ENCODE measurements at places on chromosomes 2 and 18.

DNA sequence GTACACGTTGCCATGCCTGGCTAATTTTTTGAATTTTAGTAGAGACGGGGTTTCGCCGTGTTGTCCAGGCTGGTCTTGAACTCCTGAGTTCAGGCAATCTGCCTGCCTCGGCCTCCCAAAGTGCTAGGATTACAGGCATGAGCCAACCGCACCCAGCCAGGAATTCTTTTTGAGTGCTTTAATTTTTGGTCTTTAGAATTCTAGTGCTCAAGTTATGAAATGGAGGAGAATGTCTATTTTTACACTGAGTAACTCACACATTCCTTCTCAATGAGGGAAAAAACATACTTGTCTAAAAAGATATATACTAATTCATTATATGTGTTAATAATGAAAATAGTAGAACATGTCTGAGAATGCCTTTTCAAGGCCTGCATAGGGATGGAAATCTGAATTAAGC, 8.5 kb downstream of the ZNF396 start:
- no peak for DNase-seq

DNA sequence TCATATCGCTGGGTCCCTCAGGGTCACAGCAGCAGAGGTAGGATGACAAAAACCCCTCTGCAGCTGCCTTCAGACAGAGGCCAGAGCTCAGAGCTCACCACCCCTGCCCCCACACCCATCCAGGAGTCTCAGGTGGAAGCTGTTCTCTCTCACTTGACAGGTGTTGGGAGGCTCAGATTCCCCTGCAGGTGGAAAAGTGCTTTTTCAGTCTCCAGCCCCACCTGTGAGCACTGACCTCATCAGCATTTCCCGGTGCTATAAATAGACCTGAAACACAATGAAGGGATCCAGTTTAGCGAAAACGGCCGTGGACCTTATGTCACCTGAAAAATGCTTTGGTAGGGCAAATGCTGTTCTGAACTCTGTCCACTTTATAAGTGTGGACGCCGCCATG, 254.9 kb downstream of the NDUFA10 start:
- DNase-seq, result no peak

- no peak for DNase-seq
These were observed 153.2 kb downstream of the NEDD4L start for GRCh38 chr18:58196881-58197872.

- DNase-seq, result no peak
These were observed 135.0 kb upstream of the PKDCC start for GRCh38 chr2:41912776-41913175.

DNA sequence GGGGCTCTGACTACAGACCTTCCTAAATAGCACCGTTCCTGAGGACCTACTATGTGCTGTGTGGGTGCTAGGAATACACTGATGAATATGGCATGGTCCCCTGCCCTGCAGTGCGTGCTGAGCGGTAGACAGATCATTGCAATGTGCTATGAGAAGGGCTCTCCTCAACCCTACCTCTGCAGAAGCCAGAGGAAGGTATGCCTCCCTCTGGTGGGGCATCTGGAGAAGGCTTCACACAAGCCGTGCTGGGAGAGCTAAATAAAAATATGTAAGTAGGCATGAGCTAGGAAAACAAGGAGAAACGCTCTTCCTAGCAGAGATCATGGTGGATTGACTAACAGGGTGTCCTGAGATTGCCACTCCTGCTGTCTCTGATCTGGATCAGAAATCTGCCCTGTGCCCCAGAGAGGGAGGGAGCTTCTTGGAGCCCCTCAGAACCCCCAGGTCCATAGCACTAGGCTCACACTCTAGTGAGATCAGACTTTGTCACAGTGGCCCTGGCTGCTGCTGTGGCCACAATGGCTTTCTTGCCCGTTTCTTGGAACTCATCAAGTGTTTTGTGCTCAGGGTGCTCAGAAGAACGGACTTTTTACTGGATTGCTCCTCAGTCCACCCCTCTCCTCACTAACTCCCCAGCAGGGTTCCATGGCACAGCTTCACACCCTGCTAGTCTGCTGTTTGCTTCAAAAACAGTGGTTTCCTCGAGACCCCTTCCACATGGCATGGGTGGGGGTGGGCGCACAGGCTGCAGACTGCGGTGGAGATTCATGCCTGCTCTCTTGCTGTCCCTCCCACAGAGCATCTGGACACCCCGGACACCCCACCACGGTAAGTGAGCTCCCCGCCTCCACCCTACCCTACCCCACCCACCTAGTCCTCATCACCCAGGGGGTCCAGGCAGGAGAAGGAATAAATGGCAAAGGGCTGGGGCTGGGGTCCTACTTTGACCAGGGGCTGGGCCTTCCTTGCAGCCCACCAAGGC, 14.2 kb downstream of the SIGLEC15 start:
- no peak for DNase-seq

- DNase-seq, result no peak
These were observed 134.5 kb downstream of the CLIP4 start for GRCh38 chr2:29249666-29250253.

DNA sequence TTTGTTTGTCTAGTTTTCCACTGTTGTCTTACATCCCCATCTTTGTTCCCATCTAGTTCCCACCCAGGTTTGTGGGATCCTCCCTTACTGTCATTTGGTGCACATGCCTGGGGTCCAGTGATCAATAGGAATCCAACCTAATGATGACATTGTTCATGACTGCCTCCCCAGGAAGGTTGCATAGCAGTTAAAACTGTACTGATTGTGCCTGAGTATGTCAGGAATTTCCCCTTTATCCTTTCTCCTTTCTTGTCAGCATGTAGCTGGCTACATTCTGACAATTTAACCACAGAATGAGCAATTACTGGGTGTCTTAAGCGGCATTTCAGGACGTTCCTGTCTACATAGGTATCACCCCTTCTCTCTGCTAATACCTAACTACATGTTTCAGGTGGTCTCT, 653.0 kb downstream of the CNTNAP5 start:
- no peak for DNase-seq

DNA sequence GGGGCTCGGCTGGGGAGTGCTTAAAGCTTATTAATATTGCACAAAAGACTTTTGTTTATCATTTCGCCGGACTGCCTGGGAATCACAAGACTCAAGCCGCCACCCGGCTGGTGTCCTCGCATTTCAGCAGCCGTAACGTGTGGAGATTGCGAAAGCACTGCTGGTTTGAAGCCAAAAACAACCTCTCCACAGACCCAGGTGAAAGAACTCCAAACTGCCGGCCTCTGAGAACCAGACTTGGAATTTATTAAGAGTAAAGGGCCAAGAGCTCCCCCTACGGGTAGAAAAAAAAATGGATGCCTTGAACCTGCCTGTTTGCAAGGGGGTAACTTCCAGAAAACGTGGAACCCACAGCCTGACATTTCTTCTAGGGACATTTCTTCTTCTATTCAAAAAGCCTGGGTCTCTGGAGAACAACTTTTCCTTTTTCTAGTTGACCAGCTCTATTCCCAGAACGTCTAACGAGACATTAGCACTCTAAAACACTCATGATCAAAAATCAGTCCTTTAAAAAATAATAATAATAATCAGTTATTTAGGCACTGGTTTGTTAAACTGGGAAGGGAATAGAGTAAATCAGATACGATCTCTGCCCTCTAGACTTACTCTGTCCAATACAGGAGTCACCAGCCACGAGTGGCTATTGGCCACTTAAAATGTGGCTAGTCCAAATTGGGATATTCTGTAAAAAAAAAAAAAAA, 216.3 kb downstream of the C1D start:
- DNase-seq, result peak; percentile 84

- no peak for DNase-seq
These were observed 213.4 kb downstream of the PTH2R start for GRCh38 chr2:208619993-208620392.

DNA sequence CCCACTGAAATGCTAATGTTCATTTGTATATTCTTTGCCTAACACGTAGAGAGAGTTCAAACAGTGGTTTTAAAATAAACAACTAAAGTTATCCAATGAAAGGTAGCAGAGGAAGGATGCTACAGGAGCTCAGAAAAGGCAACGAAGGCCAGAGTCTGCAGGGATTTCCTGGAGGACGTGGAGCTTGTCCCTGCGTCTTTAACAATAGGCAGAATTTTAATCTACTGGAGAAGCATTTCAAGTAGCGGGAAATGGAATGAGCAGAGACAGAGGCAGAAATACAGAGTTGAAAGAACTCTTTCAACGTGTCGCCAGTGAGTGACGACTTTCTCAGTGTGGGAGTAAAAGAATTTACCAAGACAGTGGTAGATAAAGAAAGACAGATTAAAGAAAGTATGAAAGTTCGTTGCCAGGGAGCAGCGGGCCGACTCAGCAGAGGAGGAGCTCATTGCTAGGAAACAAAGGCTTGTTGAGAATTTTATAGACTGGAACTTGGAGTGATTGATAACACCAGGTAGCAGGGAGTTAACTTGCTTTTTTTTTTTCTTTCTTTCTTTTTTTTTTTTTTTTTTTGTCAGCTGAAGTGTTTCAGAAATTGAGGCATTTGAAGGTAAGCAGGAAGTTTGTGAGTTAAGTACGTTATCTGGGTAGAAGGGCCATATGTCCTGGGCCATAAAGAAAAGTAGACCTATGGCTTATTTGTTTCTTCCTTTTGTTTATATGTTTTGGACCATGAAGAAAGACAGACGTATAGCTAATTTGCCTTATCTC, 625 bp upstream of the NBAS start:
- no peak for DNase-seq

GRCh38 chr2:183390109-183390508, 265.9 kb downstream of the NUP35 start:
- DNase-seq, result no peak

GRCh38 chr2:215138479-215138878, at the start of gene ABCA12:
Gene ABCA12, minus strand, starts transcription at chr2:215138626. Its CDS starts 418 bp downstream, at chr2:215138208.
- DNase-seq, result no peak

DNA sequence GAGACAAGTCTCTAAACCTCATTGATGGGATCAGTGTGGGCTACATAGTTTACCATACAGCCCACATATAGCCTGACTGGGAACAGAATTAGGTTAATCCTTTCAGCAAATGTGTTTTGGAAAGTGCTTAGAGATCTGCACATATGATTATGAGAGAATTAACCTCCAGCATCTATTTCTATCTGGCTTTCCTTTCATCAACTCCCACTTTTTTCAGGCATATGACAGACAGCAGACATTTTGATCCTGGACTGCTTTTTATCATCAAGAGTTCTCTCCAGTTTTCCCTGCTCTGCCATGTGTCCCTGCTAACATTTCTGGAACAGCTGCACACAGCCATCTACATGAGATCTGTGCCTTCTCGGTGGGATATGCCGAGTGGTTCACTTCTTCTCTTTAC, 139.5 kb upstream of the LRP1B start:
- no peak for DNase-seq

DNA sequence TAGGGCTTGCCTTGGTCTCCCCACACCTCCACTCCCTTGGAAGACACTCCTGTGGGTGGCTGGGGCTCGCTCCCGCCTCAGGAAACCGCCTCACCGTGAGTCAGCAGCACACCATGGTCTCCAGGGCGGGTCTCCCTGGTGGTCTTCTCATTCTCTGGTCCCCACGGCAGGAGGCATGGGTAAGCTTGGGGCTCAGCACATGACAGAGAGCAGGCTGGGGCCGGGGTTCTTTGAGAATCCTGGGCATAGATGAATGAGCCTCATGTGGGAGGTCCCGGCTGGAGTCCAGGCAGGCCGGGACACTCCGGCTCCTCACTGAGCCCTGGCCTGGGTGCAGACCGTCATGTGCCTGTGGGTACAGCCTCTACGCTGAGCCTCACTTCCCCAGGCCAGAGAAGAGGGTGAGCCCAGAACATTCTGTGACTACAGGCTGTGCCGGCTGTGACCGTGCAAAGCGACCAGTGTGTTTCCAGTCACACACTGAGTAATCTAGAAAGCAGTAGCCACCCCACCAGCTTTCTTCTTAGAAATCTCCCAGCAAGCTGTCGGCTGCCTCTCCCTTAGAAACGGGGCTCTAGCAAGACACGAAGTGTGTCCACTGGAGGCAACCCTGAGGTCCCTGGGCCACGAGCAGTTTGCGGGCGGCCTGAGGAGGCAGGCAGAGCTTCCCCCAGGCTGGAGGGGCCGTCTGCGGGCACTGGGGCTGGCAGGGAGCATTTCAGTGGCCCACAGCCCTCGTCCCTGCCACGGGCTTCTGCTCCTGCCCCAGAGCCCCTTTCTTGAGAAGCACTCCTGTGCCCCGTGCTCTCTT, 93.1 kb downstream of the RHOB start:
- DNase-seq, result no peak

DNA sequence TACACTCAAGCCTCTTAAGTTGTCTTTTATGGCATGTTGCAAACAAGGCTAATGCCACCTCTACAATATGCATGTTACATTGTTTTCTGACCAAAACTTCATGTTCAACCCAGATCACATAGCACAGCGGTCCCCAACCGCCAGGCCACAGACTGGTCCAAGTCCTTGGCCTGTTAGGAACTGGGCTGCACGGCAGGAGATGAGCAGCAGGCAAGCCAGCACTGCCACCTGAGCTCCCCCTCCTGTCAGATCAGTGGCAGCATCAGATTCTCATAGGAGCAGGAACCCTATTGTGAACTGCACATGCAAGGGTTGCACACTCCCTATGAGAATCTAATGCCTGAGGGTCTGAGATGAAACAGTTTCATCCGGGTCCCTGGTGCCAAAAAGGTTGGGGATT, 324.8 kb upstream of the CHAC2 start:
- no peak for DNase-seq

DNA sequence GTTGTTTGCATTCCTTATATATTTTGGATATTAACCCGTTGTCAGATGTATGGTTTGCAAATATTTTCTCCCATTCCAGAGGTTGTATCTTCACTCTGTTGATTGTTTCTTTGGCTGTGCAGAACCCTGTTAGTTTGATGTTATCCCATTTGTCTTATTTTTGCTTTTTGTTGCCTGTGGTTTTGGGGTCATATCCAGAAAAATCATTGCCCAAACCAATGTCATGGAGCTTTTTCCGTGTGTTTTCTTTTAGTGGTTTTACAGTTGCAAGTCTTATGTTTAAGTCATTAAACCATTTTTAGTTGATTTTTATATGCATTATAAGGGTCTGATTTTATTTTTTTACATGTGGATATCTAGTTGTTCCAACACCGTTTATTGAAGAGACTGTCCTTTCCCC, 35.8 kb downstream of the PPIG start:
- DNase-seq, result no peak

- no peak for DNase-seq
These were observed 69.8 kb upstream of the STK17B start for GRCh38 chr2:196241175-196241574.

Data from AG04449 (cell line).